ENCODE measurements at places on chromosomes 7 and 10.

DNA sequence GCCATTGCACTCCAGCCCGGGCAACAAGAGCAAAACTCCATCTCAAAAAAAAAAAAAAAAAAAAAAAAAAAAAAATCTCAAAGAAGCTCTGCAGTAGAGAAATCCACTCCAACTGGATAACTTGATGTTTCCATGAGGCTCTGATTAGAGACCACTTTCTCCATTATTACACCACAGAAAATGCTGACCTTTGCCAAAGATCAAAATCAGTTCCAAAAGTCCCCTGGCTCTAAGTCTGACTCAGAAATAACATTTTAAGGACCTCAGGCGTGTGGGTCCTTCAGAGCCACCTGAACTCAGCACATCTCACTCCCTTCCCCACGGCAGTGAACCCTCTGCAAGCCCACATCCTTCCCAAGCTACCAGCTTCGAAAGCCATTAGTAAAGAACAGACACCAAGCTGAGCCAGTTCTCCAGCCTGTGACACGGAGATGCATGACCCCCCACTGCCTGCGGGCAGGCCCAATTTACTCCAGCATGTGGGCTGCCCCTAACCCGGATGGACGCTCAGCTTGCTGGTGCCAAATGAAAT is 13.8 kb upstream of the TMEM120A start:
- no peak for DNase-seq

GRCh38 chr7:20417675-20418382 is 87.1 kb downstream of the ITGB8 start:
- DNase-seq: no peak

GRCh38 chr7:12788591-12788990 is 101.2 kb downstream of the ARL4A start:
- DNase-seq: no peak

DNA sequence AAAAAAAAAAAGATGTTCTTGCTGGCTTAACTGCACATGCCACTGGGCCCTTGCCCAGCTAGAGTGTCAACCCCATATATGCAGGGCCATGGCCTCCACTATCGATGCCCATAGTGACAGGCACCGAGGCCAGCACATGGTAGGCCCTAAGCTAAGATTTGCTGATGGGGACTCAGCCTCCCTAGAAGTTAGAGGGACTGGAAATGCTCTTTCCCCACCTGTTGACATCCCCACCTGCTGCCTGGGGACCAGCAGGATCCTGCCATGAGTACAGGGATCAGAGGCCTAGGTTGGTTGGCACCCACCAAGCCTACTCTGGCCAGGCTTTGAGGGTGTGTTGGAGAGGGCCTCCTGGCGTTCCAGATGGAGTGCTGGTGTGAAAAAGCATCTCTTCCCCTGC is 16.0 kb upstream of the SLC18A2 start:
- no peak for DNase-seq

DNA sequence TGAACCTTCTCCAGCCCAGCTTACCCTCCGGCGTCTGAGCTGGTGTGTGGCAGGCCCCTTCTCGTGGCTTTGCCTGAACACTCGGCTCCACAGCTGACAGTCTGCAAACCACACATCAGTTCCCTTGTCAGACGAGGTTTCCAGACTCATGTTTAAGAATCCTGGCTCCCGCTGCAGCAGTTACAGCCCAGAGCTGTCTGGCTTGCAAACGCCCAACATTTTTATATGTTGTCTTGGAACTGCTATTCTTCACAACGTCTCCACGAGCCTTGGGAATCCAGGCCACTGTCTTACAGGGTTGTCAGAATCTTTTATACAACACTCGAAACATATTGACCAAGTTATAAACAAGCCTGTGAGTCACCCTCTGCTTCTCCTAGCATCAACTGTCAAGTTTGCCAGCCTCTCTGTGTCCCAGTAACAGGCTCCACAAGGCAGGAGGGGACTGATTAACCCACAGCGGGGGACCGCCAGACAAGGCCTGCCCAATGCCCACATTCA is 68.1 kb downstream of the TNS3 start:
- peak; percentile 85 for DNase-seq

DNA sequence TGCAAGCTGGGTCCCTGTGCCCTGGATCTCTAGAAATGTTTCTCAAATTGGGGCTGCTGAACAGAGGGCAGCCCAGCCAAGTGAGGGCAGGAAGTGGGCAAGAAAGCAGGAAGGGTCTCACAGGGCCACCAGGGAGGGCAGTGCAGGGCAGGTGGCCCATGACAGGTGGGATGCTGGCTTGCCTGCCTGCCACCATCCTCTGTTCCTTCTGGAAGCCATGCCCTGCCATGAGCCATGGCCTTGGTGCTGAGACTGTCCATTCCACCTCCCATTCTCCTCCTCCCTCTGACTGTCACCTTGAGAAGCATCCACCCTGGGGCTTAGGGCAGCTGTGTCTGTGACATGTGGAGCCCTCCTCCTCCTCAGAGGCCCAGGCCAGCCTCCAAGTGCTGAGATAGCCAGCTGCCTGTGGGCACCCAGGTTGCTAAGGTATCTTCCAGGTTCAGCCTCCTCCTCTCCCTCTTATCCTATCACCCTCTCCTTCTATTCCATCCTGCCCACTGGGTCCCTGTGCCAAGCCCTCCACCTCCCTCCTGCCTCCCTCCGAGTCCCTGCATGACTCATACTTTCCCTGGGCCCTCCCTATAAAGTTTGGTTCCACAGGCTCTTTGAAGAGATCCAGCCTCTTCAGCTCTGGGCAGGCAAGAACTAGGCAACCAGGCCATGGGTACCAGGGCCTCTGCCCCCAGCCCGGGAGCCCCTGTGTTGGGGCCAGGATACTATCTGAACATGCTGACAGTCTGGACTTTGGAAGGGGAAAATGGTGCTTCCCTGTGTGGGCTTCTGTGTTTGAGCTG is 1.3 kb downstream of the VSIR start:
- DNase-seq: peak; percentile 89

DNA sequence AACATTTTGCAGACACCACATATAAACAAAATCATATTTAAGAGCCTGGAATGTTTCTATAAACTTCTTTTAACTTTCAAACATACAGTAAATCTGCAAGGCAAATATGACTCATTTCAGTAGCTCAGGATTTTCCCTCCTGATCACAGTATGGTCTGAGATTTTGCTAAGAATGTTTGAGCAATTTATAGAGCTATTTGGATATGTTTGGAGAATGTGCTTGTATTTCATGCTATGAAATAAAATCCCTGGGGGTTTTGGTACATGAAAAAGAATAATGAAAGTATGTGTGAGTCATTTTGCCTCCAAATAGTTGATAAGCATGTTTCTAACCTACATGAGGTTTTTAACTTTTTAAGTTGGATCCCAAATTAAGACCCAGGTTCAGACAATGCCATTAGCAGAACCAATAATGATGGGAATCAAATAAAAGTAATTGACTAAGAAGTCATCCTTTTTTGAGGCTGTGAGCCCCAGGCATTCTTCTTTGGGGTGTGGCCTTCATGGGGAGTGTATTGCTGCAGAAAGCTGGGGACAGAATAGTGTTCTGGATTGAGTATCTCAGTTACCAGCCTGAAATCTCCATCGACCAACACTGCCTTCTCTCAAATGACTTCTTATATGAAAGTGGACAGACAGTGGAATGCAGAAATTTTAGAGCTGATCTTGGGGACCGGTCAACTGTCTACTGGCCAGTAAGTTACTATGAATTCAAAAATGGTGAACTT is 66.1 kb upstream of the AGBL3 start:
- peak; percentile 92 for DNase-seq

Data from adipocyte (in vitro differentiated cells).